ENCODE measurements at places on chromosomes 16 and 17. TPM values are rescaled to one million over a fixed set of nuclear protein-coding genes. Genes with fewer than 3 reads are reported as not detected.

MRTFB gene
- 2.1 TPM for total RNA-seq

RHBDF2 gene
- 10.0 TPM for total RNA-seq

ANKFN1 gene
- total RNA-seq: 0.54 TPM

CDH11 gene
- total RNA-seq: 931 TPM

CES1 gene
- not detected for total RNA-seq

GRCh38 chr17:81108220-81108619, 57.1 kb upstream of the PVALEF start:
- no peak for DNase-seq

DNA sequence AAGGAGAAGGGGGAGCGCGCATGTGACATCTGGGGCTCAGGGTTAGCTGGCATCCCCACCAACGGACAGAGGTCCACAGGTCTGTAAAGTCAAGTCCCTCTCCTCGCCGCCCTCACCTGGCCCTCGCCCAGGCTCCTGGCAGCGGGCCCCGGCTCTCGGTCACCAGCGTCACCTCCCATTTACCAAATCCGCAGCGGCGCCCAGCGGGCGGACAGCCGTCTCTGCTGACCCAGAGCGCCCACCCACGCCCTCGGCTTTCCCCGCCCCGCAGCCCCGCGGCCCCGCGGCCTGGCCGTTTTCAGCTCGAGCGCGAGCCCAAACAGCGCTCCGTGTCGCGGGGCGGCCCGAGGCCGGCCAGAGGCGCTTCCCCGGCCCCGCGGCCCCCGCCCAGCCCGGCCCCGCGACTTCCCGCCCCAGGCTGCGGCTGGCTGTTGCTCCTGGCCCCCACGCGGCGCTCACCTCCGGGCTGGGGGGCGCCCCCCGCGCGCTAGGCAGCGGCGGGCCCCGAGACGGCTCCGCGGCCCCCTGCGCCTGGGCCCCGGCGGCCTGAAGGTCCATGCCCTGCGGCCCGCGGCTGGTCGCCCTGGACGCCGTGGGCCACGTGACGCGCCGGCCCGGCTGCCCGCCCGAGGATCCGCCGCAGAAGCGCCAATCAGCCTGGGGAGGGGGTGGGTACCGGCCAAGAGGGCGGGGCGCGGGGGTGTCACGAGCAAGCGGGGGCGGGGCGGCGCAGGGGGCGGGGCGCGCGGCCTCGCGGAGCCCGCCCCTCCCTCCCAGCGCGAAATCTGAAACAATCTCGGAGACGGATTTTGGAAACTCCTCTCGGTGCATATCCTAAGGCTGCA, at the start of gene COPRS:
COPRS (minus strand) TSS at position 603 of the 845 bp plus-strand sequence; CDS start at position 558, 45 bp downstream.
- peak; percentile 95 for DNase-seq

DNA sequence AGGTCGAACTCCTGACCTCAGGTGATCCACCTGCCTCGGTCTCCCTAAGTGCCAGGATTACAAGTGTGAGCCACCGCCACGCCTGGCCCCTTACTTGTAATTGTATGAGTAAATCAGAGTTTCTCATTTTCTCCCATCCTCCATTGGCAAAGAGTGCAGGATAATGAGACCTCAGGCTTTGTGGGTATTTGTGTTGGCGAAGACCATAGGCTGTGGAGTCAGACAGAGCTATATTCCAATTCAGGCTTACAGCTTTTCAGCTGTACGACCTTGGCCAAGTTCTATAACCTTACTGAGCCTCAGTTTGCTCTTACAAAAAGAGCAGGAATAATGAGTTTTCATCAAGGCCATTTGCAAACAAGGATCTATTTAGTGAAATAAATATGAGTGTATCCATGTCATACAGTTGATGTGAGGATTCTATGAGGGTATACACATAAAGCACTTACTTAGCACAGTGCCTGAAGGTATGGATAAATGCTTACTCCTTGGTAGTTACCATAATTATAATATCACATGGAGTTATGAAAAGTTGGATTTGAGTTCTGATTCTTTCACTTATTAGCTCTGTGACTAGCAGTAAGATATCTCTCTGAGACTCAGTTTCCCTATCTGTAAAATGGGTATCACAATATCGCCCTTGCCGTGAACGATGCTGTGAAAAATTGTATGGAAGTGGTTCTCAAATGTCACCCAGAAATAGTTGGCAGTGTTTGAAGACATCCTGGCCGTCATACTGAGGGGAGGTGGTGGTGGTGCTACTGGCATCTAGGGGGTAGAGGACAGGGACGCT, 25.6 kb upstream of the CPPED1 start:
- no peak for DNase-seq

GRCh38 chr16:4474192-4474961, at the start of gene NMRAL1:
Gene NMRAL1 (minus strand): TSS chr16:4474625. CDS start chr16:4474132, 493 bp downstream.
- peak; percentile 91 for DNase-seq
